ENCODE measurements at places on chromosomes 5 and 9. TPM values are rescaled to one million over a fixed set of nuclear protein-coding genes. Genes with fewer than 3 reads are reported as not detected.

Gene TRMO
- polyA plus RNA-seq: 13.5 TPM

Gene SAXO1
- polyA plus RNA-seq: 0.08 TPM

Gene TNFSF8
- polyA plus RNA-seq: 0.56 TPM

Gene PROB1
- 5.1 TPM for polyA plus RNA-seq

Gene LCN2
- polyA plus RNA-seq: not detected

Gene KCNT1
- 24.7 TPM for polyA plus RNA-seq

Gene TMEM215
- polyA plus RNA-seq: 1.5 TPM

Gene SEMA6A
- polyA plus RNA-seq: 120 TPM

Gene SLC6A19
- 0.22 TPM for polyA plus RNA-seq

Gene AFAP1L1
- 10.8 TPM for polyA plus RNA-seq

Gene ARHGEF28
- polyA plus RNA-seq: 13.6 TPM

Gene FGF10
- polyA plus RNA-seq: 2.9 TPM

Gene MPDZ
- 72.8 TPM for polyA plus RNA-seq

Gene DBH
- 2.2 TPM for polyA plus RNA-seq

Measured in spinal cord (tissue), 10 donors.